ENCODE measurements at places on chromosomes 3 and 15.

GRCh38 chr3:125289429-125289981 is 77.0 kb upstream of the SLC12A8 start:
- DNase-seq, result no peak

GRCh38 chr3:9934235-9934621 is 594 bp downstream of the CRELD1 start:
- DNase-seq, result no peak

- DNase-seq, result no peak
Observed at GRCh38 chr3:71361334-71361890, 222.1 kb downstream of the FOXP1 start.

- DNase-seq, result no peak
Observed at GRCh38 chr15:93985176-93985575, 246.2 kb upstream of the MCTP2 start.

GRCh38 chr3:8596321-8597218 is 48.0 kb downstream of the SSUH2 start:
- no peak for DNase-seq

DNA sequence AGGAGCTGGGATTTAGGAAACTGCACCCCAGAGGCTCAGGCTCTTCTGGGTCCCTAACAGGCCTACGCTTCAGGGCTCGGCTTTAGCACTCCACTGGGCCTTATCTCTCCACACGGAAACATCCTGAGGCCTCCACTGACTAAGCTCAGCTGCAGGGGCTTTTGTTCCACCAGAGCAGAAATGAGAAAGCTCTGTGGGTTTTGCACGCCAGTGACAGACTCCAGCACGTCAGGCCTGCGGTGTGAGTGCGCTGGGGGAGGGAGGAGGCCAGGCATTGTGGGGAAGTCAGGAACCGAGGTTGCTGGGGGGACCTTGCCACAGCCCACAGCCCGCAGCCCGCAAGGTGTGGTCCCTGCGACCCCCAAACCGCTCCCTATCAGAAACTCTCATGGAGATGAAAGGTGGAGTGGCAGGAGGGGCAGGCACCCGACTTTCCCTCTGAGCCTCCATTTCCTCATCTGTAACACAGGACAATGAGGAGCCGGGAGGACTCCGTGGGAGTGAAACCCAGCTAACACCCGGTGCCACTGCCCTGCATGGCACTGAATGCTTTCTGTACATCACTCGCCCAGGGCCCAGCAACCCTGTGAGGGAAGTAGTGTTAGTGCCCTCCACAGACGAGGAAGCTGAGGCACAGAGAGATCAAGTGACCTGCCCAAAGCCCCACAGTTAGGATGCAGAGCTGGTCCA is 106.5 kb downstream of the TPRA1 start:
- DNase-seq, result no peak
